ENCODE measurements at places on chromosomes 6 and 20.

GRCh38 chr20:33443512-33444239 is at the start of gene SNTA1:
TSS of gene SNTA1 (minus strand) at chr20:33443763. CDS start at chr20:33443620, 143 bp downstream.
- DNase-seq, result peak; percentile 82

GRCh38 chr6:28863604-28864325 is 60.0 kb downstream of the TRIM27 start:
- DNase-seq, result peak; percentile 75

GRCh38 chr6:41042226-41043055 is at the start of gene TSPO2:
TSS of gene TSPO2 (plus strand) at chr6:41042467. CDS start at chr6:41042986, 519 bp downstream.
- DNase-seq, result no peak

DNA sequence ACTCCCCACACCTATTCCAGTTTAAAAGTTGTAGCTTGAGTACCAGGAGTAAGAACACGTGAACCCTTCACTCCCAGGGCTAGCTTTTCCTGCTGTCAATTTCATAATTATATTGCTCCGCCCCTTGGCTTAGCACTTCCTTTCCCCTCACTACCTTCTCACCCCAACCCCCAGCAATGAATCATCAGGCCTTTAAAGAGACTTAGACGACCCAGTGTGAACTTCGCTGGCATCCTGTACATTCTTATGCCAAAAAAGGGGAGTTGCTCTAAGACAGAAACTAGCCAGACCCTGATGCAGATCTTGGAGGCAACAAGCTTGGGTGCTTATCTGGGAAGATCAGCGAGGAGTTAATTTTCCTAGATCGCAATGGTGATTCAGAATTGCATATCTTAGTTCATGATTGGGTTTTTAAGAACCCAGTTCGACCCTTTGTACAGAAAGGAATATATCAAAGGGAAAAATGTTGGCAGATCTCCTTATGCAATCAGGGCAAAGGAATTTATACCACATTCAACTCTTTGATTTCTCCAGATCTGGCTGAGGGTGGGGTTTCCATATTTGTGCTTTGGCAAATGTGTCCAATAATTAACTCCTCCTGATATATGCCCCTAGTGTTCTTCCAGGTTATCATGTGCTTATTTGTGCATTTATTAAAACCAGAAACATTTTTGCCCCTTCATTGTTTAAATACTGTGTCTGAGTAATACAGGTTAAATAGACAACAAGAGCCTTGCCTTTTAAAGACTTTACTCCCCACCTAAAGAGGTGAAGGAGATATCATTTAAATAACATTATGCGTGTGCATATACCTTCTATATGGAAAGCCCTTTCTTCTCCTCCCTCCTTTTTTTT is 8.1 kb upstream of the ATXN1 start:
- peak; percentile 44 for DNase-seq

DNA sequence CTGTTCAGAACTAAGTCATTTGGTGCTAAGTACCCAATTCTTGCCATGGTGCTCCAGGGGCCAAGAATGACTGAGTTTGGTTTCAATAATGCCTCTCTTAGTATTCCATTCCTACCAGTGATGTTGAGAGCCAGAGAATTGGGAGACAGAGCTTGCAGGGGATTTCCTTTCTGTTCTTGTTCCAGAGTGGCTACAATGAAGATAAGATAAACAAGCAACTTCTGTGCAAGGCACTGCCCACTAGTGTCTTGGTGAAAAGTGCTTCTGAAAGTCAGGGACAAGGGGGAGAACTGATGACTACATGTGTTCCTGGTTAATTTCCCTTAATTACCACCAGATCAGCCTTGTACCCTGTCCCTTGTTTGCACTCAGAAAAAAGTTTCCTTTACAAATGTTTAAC is 421.6 kb downstream of the BCKDHB start:
- DNase-seq, result no peak

DNA sequence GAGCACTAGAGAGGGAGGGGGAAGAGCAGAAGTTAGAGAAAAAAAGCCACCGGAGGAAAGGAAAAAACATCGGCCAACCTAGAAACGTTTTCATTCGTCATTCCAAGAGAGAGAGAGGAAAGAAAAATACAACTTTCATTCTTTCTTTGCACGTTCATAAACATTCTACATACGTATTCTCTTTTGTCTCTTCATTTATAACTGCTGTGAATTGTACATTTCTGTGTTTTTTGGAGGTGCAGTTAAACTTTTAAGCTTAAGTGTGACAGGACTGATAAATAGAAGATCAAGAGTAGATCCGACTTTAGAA is 2.0 kb downstream of the ID4 start:
- no peak for DNase-seq

- no peak for DNase-seq
Measured at GRCh38 chr6:105164418-105164817, 15.4 kb downstream of the POPDC3 start.

- no peak for DNase-seq
Measured at GRCh38 chr6:133034509-133035206, 206.5 kb upstream of the EYA4 start.

- DNase-seq, result no peak
Measured at GRCh38 chr20:14401479-14402138, 64.2 kb upstream of the FLRT3 start.

DNA sequence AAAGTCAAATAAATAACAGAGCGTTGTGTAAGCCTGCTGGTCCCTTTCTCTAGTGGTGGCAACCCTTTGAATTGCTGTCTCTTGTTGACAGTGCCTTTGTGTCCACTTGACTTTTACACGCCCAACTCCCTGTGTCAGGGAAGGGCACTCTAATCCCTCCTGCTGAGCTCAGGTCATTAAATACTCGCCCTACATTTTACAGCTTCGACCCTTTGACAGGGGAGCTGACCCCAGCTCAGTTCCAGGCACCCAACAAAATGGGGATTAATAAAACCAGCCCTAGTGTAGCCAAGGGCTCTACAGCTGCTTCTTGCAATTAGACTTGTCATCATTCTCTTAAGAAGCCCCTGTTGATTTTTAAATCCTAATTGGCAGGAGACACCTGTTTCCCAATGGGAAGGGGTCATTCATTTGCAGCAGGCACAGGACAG is 308.2 kb downstream of the EYA4 start:
- DNase-seq, result no peak

DNA sequence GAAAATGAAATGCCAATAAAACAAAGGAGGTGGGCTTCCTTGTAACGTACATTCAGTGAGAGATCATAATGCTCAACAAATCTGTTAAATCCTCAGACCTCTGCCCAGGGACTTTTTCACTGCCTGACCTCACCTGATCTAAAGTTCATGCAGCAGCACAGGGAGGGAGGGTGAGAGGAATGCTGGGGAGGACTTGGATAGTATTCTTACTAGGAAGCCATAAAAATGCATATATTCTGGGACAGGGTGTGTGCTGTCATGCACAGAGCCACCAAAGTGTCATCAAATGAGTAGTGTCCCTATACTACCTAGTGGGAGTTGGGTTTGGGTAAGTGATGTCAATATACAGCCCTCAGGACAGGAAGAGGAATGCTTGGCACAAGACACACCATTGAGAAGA is 32.6 kb downstream of the CLIC5 start:
- DNase-seq, result no peak

GRCh38 chr20:50242863-50243609 is 52.4 kb downstream of the CEBPB start:
- DNase-seq, result no peak

GRCh38 chr6:90218959-90219208 is 77.8 kb downstream of the BACH2 start:
- no peak for DNase-seq

DNA sequence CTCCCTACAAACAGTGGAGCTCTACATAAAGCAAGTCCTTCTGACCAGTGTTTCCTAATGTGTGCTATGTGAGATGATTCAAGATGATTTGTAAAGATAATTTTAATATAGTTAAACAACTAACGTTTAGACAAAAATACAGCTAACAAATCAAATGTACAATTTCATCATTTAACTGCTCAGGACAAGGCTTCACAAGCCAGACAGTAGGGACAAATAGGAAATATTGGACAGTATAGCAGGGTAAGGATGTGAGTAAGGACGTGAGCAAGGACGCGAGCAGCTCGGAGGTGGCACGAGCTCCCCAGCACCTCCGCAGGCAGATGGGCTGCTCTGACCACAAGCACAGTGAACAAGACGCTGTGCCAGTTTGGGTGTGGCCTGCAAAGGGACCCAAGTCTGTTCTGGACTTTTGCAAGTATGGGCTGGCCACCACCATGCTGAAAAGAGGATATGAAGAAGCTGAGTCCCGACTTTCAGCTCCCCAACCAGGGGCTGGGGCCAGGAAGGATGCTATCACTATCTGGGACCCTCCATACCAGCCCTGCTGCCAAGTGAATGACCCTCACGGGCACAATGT is 14.5 kb downstream of the DIDO1 start:
- DNase-seq, result no peak

GRCh38 chr20:53157443-53158408 is 185.6 kb downstream of the TSHZ2 start:
- peak; percentile 25 for DNase-seq

GRCh38 chr6:149840345-149841075 is 23.6 kb downstream of the LRP11 start:
- DNase-seq, result peak; percentile 28

DNA sequence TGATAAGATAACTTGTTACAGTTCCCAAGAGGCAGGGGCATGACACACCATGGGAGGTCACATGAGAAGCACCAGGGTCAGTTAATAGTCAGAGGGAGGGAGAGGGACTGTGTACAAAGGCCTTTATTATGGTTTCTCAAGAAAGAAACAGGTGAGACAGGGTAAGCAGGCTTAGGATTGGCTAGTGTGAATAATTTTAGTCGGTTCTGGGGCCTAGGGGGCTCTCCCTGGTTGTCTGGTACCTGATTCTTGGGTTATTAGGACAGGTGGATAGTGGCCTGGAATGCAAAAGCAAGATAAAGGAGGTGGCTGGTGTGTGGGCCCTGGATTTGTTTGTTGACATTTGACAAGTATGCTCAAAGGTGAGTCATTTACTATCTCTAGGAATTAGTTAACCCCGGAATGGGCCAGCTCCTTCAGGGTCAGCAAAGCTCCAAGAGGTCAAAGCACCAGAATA is 49.4 kb upstream of the MCUR1 start:
- DNase-seq, result no peak

GRCh38 chr20:61937146-61937962 is 128.3 kb downstream of the TAF4 start:
- DNase-seq, result no peak

- no peak for DNase-seq
Measured at GRCh38 chr20:50335866-50336265, 145.2 kb downstream of the CEBPB start.

- no peak for DNase-seq
Measured at GRCh38 chr6:5680095-5680494, 326.6 kb downstream of the NRN1 start.

DNA sequence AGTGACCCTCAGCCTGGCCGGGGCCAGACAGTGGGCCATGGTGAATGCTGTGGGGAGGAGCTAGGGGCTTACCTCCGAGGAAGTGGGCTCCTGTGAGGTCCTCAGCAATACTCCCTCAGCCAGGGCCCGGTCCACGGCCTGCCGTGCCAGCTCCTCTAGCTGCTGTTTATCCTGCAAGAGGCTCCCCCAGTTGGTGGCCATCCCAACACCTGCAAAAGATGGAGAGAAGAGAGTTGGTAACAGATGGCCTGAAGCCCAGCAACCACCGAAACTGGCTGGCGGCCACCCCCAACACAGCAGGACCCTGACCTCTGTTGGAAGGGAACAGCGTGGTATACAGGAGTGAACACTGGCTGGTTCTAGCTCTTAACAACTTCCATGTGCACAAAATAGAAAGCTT is 4.0 kb downstream of the GSS start:
- DNase-seq, result no peak

DNA sequence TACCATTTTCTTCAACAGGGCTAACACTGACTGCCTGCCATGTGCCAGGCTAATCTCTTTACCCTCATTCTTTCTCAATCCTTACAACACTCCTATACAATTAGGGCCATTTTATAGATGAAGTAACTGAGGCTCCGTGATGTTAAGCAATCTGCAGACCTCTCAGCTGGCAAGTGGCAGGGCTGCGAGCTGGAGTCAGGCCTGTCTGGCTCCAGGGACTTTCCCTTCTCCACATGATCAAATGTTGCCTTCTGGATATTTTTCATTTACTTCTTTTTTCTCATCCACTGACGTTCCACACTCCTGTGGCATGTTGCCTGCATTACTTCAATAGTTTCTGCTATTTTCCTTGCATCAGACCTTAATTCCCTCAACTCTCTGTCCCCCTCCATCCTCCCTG is 55.2 kb upstream of the TAGAP start:
- no peak for DNase-seq

- DNase-seq, result no peak
Measured at GRCh38 chr6:18451756-18452155, 64.6 kb downstream of the RNF144B start.

DNA sequence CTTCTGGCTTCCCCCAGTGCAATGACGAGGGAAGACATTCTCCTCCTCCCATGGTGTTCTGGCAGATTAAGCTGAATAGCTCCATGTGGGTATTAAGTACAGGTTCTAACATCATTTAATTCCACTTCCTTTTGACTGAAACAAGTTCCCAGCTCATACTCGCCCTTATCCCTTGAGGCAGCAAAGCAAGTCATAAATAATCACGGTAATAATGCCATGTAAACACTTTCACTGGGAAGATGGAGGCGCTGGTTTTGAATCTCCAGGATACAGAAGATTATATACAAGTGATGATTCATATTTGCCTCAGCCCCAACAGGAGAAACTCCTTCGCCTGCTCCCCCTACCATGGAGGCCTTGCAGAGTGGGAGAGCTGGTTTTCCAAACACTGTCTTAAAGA is 141.3 kb downstream of the PXDC1 start:
- DNase-seq, result no peak

DNA sequence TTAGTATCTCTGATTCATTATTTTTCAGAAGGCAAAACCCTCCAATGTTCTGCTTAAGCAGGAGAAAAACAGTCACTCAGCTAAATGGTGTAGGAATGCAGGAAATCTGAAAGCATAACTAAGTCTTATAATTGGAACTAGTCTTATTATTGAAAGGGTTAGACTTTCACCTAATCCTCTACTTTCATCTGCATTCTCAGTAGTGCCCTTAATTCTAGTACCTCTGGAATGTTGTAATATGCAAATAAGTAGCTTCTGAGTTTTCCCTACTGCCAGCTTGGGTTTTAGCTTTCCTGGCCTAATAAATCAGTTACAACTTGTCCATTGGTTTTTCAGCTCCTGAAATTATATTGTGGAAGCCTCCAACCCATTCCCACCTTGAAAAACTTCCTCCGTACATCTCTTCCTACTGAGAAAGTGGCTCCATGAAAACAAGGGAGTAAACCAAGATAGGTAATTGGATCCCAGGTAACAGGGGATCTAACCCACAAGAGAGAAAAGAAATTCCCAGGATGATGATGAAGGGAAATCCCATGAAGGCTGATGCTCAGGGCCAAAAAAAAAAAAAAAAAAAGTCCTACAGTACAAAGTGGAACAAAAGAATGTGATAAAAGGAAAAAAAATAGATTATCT is 147.0 kb downstream of the TBC1D32 start:
- DNase-seq, result no peak

GRCh38 chr6:158131926-158132325 is 36.1 kb downstream of the SERAC1 start:
- no peak for DNase-seq

- DNase-seq, result no peak
Measured at GRCh38 chr6:21800948-21801438, 207.4 kb downstream of the SOX4 start.

DNA sequence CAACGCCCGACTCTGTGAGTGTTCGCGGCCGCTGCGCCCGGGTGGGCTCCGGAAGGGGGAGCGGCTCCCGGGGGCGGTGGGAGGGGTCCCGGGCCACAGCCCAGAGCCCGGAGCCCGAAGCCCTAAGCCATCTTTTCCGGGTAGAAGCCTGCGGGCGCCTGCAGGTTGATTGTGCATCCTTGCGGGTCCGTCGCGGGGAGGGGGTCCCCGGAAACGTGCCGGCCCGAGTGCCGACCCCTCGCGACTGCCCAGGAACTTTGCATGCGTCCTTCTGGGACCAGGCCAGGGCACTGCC is 413 bp downstream of the PTPRA start:
- DNase-seq, result peak; percentile 47
